Ascending aorta (tissue), 2 donors: ENCODE measurements at places on chromosomes 11 and 22. TPM values are rescaled to one million over a fixed set of nuclear protein-coding genes. Genes with fewer than 3 reads are reported as not detected.

DNA sequence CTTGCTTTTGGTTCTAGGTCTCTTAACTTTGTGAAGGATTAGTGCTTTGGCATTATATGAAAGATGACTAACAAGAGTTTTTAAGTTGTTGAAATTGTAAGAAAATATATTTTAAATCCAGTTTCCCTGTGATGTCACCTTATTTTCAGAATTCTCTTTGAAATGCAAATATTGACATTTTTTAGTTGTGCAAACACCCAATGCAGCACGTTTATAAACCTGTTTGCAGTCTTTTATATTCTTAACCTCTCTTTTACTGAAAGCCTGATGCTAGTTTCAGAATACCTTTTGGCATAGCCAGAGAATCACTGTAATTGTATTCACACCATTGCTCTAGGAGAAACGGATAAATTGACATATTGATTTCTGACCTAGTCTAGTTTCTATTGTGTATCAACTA lies 42.8 kb upstream of the SLC37A2 start:
- no peak overlapping the region for H3K4me3 ChIP-seq
- no peak overlapping the region for H3K27ac ChIP-seq
- no peak for DNase-seq
- H3K36me3 ChIP-seq = no peaks in the 10 kb centered on the region
- no peaks in the 10 kb centered on the region for H3K27me3 ChIP-seq

The UPK3A gene
- not detected for total RNA-seq

- DNase-seq = no peak
- H3K27ac ChIP-seq = no peak overlapping the region
- no peak overlapping the region for H3K4me3 ChIP-seq
- no peaks in the 10 kb centered on the region for H3K27me3 ChIP-seq
- no peaks in the 10 kb centered on the region for H3K4me1 ChIP-seq
- H3K36me3 ChIP-seq = peaks cover 79% of the 10 kb centered on the region
Observed at GRCh38 chr22:26464312-26464711, 19.3 kb downstream of the HPS4 start.

GRCh38 chr11:60988658-60989057 lies 17.2 kb downstream of the CD6 start:
- no peaks in the 10 kb centered on the region for H3K4me1 ChIP-seq
- H3K27ac ChIP-seq = no peak overlapping the region
- H3K36me3 ChIP-seq = no peaks in the 10 kb centered on the region
- no peak for DNase-seq

- H3K27me3 ChIP-seq = no peaks in the 10 kb centered on the region
- H3K4me3 ChIP-seq = no peak overlapping the region
- DNase-seq = no peak
- H3K4me1 ChIP-seq = no peaks in the 10 kb centered on the region
Observed at GRCh38 chr11:32136657-32137056, 45.8 kb downstream of the RCN1 start.

- no peaks in the 10 kb centered on the region for H3K36me3 ChIP-seq
- DNase-seq = no peak
- H3K27me3 ChIP-seq = no peaks in the 10 kb centered on the region
Observed at GRCh38 chr11:113448316-113448677, 26.9 kb downstream of the DRD2 start.

GRCh38 chr11:60899046-60899936 lies 7.1 kb downstream of the PRPF19 start:
- no peak overlapping the region for H3K27ac ChIP-seq
- DNase-seq = no peak
- peaks cover 86% of the 10 kb centered on the region for H3K36me3 ChIP-seq
- H3K27me3 ChIP-seq = no peaks in the 10 kb centered on the region
- no peaks in the 10 kb centered on the region for H3K4me1 ChIP-seq

DNA sequence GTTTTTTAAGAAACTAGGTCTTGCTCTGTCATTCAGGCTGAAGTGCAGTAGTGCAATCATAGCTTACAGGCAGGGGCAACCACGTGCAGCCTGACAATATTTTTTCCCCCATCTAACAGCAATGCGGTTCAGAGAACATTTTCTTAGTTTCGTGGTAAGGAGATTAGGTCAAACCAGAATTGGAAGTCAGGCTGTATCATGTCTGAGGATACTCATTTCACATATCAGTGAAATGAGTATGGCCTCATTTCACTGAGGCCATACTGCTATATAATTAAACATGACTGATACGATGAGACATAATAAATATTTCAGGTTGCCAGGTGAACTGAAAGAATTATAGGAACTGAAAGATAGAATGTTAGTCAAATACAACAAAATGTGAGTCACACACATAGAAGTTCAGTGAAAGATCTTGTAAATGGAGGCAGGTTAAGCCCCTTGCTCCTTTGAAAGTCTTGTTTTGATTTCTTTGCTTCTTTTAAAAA lies 32.5 kb upstream of the IZUMO1R start:
- H3K4me1 ChIP-seq = no peaks in the 10 kb centered on the region
- DNase-seq = no peak
- no peak overlapping the region for H3K27ac ChIP-seq
- no peaks in the 10 kb centered on the region for H3K27me3 ChIP-seq

The ADM2 gene
- total RNA-seq = not detected

The DEFB131B gene
- total RNA-seq = not detected

The SLC22A6 gene
- total RNA-seq = not detected
